ENCODE measurements at places on chromosomes 6 and 20.

DNA sequence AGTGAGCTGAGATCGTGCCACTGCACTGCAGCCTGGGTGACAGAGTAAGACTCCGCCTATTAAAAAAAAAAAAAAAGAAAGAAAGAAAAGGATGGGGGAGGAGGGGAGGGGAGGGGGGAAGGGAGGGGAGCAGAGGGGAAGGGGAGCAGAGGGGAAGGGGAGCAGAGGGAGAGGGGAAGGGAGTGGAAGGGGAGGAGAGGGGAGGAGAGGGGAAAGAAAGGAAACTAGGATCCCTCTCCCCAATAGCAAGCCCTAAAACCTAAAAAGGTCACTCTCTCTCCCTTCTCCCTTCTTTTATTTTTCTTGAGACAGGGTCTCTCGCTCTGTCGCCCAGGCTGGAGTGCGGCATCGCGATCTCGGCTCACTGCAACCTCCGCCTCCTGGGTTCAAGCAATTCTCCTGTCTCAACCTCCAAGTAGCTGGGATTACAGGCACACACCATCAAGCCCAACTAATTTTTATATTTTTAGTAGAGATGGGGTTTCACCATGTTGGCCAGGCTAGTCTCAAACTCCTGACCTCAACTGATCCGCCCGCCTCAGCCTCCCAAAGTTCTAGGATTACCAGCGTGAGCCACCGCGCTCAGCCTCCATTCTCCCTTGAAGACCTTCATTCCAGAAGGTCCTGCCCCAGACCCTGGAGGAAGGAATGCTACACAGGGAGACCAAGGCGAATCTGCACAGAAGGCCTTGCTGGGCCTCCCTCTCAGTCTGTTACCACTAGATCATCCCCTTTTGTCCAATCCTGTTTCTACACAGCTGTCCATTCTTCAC lies 45.8 kb upstream of the PIM1 start:
- no peak for DNase-seq

DNA sequence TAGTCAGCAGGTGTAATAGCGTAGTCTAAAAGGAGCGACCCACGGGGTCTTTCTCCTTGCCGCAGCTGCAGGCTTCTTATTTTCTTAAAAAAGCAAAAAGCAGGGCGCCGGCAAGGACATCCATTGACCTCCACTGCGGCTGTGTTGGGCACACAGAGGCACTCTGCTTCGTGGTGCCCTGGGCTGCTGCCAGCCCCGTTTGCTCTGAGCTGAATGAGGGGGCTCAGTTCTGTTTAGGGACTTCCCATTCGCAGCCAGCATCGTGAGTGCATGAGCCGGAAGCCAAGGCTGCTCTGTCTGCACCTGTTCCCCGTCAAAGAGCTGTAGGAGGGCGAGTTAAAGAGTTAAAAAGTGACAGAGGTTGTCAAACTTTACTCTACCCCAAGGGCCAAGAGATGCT lies 1.7 kb upstream of the SLC22A2 start:
- no peak for DNase-seq

GRCh38 chr6:42533794-42534193 lies 30.0 kb upstream of the UBR2 start:
- DNase-seq = no peak

GRCh38 chr20:62653373-62653772 lies 11.1 kb downstream of the SLCO4A1 start:
- DNase-seq = no peak

DNA sequence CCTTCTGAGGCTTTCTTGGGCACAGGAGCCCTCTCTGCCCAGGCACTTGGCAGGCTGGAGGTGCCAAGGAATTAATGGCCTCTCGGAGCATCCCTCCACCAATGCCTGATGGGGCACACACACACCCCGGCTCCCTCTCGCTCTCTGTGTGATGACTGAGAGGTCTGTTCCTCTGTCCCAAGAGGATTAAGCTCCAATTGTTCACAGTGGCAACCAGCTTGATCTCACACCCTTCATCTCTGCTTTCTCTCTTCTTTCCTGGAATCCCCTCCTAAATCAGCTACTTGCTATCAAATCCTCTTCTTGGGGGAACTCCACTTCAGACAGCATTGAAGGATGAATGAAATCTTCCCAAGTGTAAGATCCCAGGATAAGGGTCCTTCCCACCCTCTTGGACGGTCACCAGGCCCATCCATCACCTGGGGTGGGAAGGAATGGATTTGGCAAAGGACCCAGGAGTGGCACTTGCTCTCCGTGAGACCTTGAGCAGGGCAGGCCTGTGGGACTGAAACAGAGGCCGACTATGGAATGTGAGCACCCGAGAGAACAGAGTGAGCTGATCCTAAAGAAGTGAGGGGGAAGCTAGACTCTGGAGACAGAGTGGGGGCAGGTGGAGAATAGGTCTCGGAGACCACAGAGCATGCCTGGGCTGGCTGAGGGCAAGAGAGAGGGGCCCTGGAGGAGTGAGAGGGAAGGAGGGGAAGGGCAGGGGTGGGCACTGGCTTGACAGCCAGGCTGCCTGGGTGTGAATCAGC lies 93.6 kb downstream of the GRM4 start:
- no peak for DNase-seq

DNA sequence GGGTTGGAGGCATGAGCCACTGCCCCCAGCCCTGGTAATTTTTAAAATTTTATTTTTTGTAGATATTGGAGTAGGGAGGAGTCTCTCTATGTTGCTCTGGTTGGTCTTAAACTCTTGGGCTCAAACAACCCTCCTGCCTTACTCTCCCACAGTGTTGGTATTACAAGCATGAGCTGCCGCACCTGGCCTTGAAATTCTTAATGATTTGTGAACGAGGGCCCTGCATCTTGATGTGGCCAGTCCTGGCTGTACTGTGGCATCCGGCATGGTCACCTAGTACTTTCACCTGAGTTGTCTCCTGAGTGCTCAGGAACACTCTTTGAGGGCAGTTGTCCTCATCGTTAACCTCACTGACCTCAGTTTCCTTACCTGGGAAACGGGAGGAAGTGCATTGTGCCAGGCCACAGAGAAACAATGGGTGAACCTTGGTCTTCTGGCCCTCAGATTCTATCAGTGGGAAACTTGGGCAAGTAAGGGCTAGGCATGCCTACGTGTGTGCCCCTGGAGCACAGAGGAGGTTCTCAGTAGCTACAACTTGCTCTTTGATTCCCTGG lies 19.5 kb downstream of the CEBPB start:
- DNase-seq = no peak

DNA sequence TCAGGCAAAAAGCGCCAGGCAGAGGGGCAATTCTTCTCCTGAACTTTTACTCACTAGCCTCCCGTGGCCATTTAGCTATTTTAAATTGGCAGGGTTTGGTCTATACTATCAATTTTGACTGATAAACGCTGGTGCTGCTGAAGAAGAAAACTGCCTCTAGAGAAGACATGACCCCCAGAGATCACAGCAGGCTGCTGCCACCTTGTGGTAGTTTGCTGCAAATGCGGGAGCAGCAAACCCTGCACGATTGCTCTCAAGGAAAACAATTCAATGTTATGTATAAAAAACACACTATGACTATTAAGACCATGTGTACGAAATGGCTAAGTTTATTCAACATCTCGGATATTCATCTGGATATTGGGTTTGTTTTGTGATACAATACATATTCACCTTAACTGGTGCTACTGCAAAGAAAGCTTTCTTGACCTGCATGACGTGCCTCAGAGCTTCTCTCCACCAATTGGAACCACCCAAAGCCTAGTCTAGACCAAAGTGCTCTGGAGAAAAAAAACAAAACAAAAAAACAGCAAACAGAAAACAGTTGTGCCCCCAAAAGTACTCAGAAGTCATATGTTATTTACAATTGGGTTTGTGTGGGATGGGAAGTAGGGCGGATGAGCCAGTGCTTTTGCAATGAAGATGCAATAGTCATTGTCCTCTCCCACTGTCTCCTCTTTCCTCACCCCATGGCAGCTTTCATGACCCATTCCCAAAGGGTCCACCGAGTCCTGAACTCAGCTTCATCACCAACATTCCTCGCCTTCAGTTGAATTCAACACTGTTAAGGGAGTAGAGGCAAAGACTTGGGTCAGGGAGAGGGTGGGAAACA lies 19.6 kb upstream of the IL17F start:
- peak; percentile 54 for DNase-seq
